H7 (cell line): ENCODE measurements at places on chromosomes 12 and 14.

GRCh38 chr14:89025561-89026236, 201.2 kb downstream of the TTC8 start:
- DNase-seq = no peak

GRCh38 chr14:99569725-99570543, 34.1 kb downstream of the CCDC85C start:
- DNase-seq = no peak

GRCh38 chr14:74608959-74609611, 3.0 kb downstream of the LTBP2 start:
- peak; percentile 86 for DNase-seq

DNA sequence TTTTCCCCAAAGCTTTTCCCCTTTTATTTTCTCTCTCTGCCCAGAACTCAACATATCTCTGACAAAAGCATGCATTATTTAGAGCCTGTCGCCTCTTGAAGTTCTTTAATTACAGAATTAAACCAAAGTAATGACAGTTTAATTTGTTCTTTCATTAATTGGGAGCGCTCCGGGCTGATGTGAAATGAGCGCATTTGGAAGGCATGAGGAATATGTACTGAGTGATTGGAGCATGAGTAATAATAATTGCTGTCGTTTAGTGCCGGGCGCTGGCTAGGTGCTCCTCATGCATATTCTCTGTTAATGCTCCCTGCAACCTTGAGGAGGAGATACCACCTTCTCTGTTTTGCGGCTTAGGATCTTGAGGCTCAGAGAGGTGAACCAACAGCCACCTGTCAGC, 120.5 kb downstream of the SLC25A47 start:
- DNase-seq = no peak

- DNase-seq = no peak
Observed at GRCh38 chr12:76462668-76463224, 96.8 kb downstream of the OSBPL8 start.

- no peak for DNase-seq
Observed at GRCh38 chr12:55636853-55637252, at the start of gene OR10P1. Gene OR10P1 (plus strand): TSS chr12:55636892. CDS start chr12:55636892, 0 bp downstream.

DNA sequence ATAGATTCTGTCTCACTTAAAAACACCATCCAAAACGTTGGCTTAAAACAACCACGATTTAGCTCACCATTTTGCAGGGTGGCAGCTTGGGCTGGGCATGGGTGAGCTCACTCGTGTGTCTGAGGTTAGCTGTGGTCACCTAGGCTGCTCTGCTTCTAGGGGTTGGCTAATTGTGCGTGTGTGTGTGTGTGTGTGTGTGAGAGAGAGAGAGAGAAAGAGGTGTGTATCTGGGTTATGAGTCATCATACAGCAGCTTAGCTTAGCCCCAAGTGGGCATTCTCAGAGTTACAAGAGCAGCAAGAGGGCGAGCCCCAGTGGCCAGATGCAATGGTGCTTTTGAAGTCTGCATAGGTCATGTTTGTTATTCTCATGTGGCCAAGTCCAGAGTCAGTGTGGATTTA, 6.0 kb downstream of the FBXW8 start:
- no peak for DNase-seq

DNA sequence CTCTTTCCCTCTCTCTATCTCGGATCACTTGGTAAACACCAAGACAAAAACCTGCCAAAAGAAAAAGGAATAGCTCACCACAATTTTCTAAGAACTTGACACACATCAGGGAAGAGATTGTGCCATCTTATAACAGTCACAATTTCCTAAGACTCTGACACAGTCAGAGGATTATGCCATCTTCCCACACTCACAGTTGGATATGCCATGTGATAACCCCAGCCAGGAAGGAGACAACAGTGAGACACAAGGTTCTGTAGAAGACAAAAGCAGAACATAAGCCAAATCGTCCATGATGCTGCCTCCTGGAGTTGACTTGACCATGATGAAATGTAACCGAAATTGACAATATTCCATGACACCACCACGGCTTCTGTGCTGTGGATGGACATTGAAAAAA, 2.8 kb upstream of the CLEC9A start:
- DNase-seq = no peak

GRCh38 chr12:103547929-103548328, 39.1 kb upstream of the STAB2 start:
- peak; percentile 14 for DNase-seq

- DNase-seq = no peak
Observed at GRCh38 chr14:24207104-24207551, 1.6 kb downstream of the TSSK4 start.

DNA sequence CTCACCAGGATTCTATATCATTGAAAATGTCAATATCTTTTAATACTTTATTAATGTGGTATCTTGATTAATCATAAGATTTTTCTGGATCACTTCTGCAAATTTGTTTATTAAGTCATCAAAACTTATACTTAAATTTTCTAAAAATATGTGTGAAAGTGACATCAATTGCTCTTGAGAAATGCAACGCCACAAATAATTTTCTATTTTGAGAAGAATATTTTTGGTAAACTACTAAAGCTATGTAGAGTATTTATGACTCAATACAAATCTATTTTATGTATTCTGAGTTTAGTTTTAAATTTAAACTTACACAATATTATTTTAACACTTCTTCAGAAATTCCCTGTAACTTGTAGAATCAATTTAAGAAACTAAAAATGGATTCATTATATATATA, 263.3 kb downstream of the RASSF9 start:
- no peak for DNase-seq

- peak; percentile 86 for DNase-seq
Observed at GRCh38 chr12:6193853-6194815, 6.1 kb upstream of the CD9 start.

- no peak for DNase-seq
Observed at GRCh38 chr12:117234441-117234840, 44.2 kb upstream of the FBXO21 start.

GRCh38 chr14:100470523-100470897, 116.7 kb downstream of the BEGAIN start:
- no peak for DNase-seq

- no peak for DNase-seq
Observed at GRCh38 chr14:90956273-90956672, 104.2 kb downstream of the RPS6KA5 start.

- DNase-seq = no peak
Observed at GRCh38 chr12:38886064-38886463, 19.3 kb downstream of the CPNE8 start.

DNA sequence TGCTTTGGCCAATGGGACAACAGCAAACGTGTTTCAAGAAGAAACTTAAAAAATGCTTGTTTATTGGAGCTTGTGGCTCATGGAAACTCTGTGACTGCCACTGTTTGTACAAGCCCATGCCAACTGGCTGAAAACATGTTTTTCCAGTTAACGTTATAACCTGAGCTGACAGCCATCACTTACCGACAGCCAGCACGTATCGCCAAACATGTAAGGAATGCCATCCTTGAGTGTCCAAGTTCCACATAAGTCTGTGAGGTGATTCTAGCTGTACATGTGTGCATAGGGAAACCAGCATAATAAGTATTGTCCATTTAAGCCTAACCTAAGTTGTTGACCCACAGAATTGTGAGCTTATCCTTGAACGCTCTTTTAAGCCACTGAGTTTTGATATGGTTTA, 596.9 kb downstream of the TRHDE start:
- DNase-seq = no peak
